ENCODE measurements at places on chromosomes 3 and 15. TPM values are rescaled to one million over a fixed set of nuclear protein-coding genes. Genes with fewer than 3 reads are reported as not detected.

DNA sequence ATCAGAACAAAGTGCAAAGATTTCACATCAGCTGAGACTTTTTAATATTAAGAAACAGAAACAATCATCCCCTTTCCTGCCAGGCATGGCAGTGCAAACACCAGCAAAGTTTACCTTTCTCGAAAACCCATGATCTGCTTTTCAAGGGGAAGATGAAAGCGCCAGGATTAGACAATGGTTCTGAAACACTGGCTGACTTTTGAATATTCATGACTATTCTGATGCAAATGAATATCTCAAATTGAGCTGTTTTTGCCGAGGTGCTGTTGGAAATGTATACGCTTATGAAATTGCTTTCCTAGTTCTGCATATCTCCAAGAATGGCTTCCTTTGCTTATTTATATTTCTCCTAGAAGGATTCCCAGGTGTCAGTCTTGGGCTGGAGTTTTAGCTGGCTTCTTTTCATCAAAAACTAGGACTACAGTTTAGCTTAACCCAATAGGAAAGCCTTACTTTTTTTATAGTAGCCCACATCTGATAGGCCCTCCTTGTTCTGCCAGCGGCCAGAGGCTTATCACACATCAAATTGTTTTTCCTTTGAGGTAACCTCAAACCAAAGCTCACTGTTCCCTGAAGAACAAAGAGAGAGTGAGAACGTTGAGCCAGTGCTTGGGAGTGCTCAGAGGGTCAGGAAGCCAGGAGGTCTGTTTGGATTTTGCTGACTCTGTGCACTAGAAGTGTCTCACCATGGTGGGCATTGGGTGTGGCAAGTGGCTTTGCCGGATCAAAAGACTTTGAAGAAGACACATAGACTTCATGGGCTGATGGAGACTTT is 74.0 kb upstream of the PLCL2 start:
- DNase-seq: no peak

DNA sequence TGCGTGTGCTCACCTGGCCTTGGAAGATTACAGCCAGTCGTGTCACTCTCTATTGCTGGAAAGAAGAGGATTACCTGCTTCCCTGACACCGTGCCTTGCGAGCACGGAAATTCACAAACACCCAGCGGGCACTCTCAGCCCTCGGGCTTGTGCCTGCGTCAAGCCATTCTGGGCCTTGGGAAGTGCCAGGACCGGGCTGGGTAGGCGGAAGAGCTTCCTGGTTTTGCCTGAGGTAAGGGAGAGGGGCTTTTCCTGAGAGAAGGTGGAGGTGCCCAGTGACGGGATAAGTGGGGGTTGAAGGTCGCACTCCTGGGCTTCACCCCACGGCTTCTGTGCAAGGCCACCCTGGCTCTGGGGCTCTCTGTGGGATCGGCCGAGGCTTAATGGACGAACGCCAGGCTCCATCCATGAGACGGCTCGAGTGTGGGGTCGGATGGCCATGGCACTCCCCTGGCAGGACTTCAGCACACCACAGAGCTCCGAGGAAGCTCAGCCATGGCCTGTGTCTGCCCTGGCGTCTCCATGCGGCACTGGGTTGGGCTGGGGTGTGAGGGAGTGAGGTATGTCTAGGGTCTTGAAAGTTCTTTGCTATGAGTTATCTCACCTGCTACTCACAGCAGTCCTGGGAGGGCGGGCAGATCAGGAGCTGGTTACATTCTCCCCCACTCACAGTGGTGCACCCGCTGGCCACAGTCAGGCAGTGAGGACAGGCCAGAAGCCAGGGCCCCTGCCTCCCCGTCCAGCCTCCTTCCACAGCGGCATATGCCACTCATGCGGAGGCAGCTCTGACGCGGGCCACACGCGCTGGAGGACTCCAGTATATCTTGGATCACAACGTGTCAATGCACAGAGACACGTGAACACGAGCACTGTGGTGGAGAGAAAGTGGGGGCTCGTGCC is 209.0 kb downstream of the XXYLT1 start:
- no peak for DNase-seq

- DNase-seq: no peak
Observed at GRCh38 chr15:63987796-63988378, 58.4 kb downstream of the DAPK2 start.

DNA sequence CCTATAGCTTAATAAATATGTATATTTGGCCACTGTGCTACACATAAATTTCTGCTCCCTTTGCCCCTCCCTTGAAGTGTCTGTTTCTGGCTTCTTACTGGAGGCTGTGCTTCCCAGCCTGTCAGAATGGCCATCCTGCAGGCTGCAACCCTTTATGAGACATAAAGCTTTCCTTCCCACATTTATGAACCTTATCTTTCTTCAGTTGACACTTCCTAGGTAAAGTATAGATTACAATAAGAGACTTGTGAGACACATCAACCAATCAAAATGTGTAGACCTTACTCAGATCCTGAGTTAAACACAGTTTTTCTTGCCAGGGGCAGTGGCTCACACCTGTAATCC is 29.5 kb downstream of the SCN11A start:
- no peak for DNase-seq

DNA sequence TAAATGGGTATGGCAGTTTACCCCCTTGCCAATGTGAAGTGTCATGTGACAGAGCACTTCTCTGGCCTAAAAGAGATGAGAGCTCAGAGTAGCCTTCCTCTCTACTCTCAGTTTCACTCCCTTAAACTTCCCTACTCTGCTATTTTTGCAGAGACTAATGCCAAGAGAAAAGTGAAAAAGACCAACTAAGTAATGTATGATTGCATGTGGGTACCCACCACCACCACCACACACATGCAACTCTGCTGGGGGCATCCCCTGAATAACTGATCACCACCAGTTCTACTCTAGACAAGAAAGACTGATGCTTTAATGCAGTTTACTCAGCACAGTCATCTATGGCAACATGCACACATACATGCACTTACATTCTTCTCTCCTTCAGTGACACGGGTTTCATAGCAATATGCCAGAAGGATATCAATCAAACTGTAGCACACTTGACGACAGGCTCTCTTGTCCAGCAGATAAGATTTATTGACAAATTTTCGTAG is 31.3 kb downstream of the SHQ1 start:
- DNase-seq: peak; percentile 58

ISLR2 gene
- total RNA-seq: 0.62 TPM

GABRR3 gene
- not detected for total RNA-seq

MUC20 gene
- 7.8 TPM for total RNA-seq

C3orf22 gene
- not detected for total RNA-seq

GOLGA6L7 gene
- total RNA-seq: not detected

SLC7A14 gene
- not detected for total RNA-seq

MKRN3 gene
- 2.0 TPM for total RNA-seq

PLSCR5 gene
- not detected for total RNA-seq
